Karpas-422 (cell line): ENCODE measurements at places on chromosomes 7 and 10. TPM values are rescaled to one million over a fixed set of nuclear protein-coding genes. Genes with fewer than 3 reads are reported as not detected.
A peak's percentile ranks its signal among the peaks of the same experiment; 100 is the strongest.

Gene FGFR2
- not detected in 2 replicates for total RNA-seq

DNA sequence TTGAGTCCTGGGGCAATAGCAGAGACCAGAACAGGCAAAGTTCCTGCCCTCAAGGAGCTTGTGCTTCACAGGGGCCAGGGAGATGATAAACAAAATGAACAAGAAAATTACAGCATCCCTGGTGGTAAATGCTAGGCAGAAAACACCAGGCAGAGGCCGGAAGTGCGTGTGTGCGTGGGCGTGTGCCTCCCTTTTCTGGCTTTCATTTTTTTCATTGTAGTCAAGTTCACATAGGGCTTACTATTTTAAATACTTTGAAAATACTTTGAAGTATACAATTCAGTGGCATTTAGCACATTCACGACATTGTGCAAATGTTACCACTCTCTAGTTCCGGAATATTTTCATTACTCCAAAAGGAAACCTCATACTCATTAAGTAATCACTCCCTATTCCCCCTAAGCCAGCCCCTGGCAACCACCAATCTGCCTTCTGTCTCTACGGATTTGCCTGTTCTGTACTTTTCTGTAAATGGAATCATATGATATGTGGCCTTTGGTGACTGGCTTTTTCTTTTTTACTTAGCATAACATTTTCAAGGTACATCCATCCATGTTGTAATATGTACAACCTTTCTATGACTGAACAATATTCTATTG lies 88.1 kb upstream of the PDCD4 start:
- no peaks in the 10 kb centered on the region for H3K36me3 ChIP-seq
- no peak for DNase-seq
- no peaks in the 10 kb centered on the region for H3K27me3 ChIP-seq
- H3K27ac ChIP-seq, result no peak overlapping the region

Gene GDF2
- not detected in 2 replicates for total RNA-seq

- no peak for DNase-seq
- no peaks in the 10 kb centered on the region for H3K36me3 ChIP-seq
- no peak overlapping the region for H3K27ac ChIP-seq
- peaks cover 19% of the 10 kb centered on the region for H3K4me1 ChIP-seq
- H3K4me3 ChIP-seq, result no peak overlapping the region
- no peaks in the 10 kb centered on the region for H3K27me3 ChIP-seq
Observed at GRCh38 chr10:22633106-22633505, 81.3 kb downstream of the PIP4K2A start.

DNA sequence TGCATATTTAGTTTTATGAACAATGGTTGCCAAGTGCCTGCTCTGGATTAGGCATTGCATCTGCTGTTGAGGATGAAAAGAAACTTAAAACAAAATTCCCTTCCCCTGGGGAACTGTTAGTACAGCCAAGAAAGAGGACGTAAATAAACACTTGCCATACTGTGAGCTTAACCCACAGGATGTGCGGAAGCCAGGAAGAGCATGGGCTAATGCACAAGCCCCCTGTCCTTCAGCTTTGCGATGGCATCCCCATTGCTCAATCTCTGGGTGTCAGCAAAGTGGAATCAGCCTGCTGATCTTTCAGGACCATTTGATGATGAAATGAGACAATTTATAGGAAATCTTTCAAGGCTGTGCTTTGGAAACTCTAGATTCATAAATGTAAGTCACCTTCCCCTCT lies 399.9 kb upstream of the IGFBP3 start:
- no peak for DNase-seq
- H3K4me1 ChIP-seq, result no peaks in the 10 kb centered on the region
- H3K36me3 ChIP-seq, result no peaks in the 10 kb centered on the region
- H3K27ac ChIP-seq, result no peak overlapping the region
- no peak overlapping the region for H3K4me3 ChIP-seq
- H3K27me3 ChIP-seq, result no peaks in the 10 kb centered on the region

DNA sequence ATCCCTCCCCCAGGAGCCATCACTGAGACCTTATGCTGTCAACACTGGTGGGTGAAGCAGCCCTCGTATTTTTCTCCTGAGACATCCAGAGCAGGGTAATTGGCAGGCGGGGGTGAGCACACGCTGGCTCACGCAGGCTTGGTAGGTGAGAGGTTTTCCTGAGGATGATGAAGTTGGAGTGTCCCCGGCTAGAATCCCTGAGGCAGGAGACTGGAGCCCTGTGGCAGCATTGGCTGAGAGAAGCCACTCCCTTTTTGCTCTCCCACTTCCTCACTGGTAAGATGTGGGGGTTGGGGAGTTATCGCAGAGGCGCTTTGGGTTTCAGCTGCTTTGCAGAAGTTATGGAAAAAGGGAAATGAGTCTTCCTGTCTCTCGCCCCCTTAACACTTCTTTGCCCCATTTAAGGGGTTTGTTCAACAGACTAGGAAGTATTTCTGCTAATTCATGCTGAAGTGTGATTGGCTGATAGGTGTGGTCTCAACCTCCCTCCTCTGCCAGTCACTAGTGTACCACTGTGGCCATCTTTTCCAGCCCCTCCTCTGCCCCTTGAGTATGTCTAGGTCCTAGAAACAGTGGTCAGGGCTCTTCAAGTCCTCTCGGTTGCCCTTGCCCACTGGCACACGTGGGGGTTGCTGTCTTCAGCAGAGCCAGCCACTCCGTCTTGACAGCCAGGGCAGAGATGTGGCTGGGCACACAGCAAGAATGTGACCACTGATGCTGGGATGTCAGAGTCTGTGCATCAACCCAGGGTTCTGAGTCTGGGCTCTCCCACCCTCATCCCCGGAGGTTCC lies 5.7 kb downstream of the ARPC1B start:
- no peaks in the 10 kb centered on the region for H3K27me3 ChIP-seq
- H3K27ac ChIP-seq, result peak overlapping the region; percentile 87
- H3K4me3 ChIP-seq, result peak overlapping the region; percentile 56

- no peaks in the 10 kb centered on the region for H3K36me3 ChIP-seq
- DNase-seq, result peak; percentile 94
- no peaks in the 10 kb centered on the region for H3K4me1 ChIP-seq
- no peak overlapping the region for H3K4me3 ChIP-seq
- no peaks in the 10 kb centered on the region for H3K27me3 ChIP-seq
- no peak overlapping the region for H3K27ac ChIP-seq
Observed at GRCh38 chr10:5623081-5623748, 43.2 kb downstream of the ASB13 start.

GRCh38 chr10:12783293-12783692 lies 218.2 kb downstream of the CCDC3 start:
- H3K4me3 ChIP-seq, result no peak overlapping the region
- DNase-seq, result no peak
- H3K27ac ChIP-seq, result no peak overlapping the region
- H3K36me3 ChIP-seq, result no peaks in the 10 kb centered on the region
- H3K4me1 ChIP-seq, result no peaks in the 10 kb centered on the region
- H3K27me3 ChIP-seq, result no peaks in the 10 kb centered on the region

DNA sequence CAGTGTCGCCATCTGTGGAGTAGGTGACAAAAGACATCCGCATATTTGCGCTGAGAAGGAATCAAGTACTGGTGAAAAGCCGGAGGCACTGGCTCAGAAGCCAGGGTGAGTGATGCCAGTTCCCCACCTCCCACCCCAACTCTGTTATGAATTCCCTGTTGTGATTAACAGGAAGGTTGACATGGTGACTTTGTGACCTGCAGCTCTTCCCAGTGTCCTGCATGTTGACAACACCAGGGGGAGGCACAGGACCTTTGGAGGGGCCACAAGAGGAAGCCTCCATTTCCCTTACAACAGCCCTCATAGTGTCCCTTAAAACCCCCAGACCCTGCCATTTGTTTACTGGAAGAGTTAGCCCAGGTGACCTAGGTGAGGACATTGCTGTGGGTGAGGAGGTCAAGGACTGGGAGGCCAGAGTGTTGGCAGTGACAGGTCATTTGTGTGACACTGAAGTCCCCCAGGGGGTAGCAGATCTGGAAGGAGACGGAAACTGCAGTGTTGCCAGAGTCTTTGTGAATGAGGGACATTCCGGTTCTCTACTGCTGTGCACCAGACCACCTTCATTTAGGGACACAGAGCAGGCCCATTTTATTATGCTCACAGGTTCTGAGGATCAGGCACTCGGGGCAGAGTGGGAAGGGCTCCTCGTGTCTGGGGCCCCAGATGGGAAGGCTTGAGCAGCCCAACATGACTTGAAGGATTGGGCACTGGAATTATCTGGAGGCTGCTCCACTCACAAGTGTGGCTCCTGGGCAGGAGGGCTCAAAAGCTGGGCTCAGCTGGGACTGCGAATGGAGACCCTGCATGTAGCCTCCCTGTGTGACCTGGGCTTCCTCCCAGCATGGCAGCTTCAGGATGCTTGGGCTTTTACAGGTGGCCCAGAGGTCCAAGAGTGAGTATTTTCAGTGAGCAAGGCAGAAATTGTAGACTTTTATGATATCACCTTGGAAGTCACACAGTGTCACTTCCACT lies 13.0 kb upstream of the ANTXRL start:
- no peak overlapping the region for H3K27ac ChIP-seq
- H3K36me3 ChIP-seq, result no peaks in the 10 kb centered on the region
- DNase-seq, result peak; percentile 52
- no peaks in the 10 kb centered on the region for H3K4me1 ChIP-seq
- no peaks in the 10 kb centered on the region for H3K27me3 ChIP-seq

- H3K27me3 ChIP-seq, result no peaks in the 10 kb centered on the region
- H3K4me3 ChIP-seq, result no peak overlapping the region
- H3K36me3 ChIP-seq, result peaks cover 43% of the 10 kb centered on the region
- no peak overlapping the region for H3K27ac ChIP-seq
- DNase-seq, result no peak
Observed at GRCh38 chr7:128763541-128763940, 12.1 kb downstream of the OPN1SW start.

GRCh38 chr7:22268884-22269421 lies 88.0 kb downstream of the RAPGEF5 start:
- peaks cover 19% of the 10 kb centered on the region for H3K36me3 ChIP-seq
- peaks cover 7% of the 10 kb centered on the region; the same call in 1 of the 2 replicates for H3K4me1 ChIP-seq
- no peaks in the 10 kb centered on the region for H3K27me3 ChIP-seq
- H3K27ac ChIP-seq, result no peak overlapping the region

GRCh38 chr10:33216661-33217427 lies 117.6 kb downstream of the NRP1 start:
- no peak overlapping the region for H3K4me3 ChIP-seq
- no peak overlapping the region for H3K27ac ChIP-seq
- no peaks in the 10 kb centered on the region for H3K4me1 ChIP-seq
- DNase-seq, result no peak

GRCh38 chr10:99329304-99329553 lies at the start of gene CNNM1:
Gene CNNM1 (plus strand): TSS chr10:99329356. CDS start chr10:99329388, 32 bp downstream.
- H3K4me1 ChIP-seq, result no peaks in the 10 kb centered on the region
- no peaks in the 10 kb centered on the region for H3K36me3 ChIP-seq
- no peak within 1 kb of the TSS for H3K4me3 ChIP-seq
- no peaks in the 10 kb centered on the region for H3K27me3 ChIP-seq

Gene FAM24B
- total RNA-seq, result 11.6 and 16.3 TPM in 2 replicates

Gene SPDYE11
- total RNA-seq, result not detected in 2 replicates

DNA sequence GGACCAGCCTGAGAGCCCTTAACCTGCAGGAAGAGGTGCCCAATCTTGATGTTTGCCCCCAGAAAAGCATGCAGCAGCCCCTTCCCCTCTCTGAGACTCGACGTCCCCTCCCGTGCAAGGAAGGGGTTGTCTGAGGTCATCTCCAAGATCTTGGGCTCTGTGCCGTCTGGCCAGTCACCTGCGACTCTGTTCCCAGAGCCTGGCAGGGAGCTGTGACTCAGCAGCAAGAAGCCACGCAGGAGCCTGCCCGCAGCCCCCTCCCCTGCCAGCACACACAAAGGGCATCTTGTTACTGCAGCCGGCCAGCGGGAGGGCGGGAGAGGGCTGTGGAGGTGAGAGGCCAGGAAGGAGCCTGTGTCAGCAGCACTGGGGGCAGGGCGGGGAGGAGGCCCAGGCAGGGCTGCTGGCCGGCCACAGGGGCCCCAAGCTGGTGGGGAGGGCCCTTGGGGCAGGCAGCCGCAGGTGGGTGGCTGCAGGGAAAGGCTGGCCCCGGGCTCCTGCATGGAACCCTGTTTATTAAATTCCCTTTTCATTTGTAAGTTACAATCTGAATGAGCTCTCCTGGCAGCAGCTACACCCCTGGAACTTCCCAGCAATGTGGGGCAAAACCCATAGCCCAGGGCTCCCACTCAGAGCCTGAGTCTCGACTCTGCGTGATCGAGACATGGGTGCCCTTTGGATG lies 103.7 kb upstream of the ZMIZ1 start:
- no peak for DNase-seq
- no peak overlapping the region for H3K4me3 ChIP-seq
- no peak overlapping the region for H3K27ac ChIP-seq
- peaks cover 8% of the 10 kb centered on the region for H3K4me1 ChIP-seq
- no peaks in the 10 kb centered on the region for H3K36me3 ChIP-seq
- H3K27me3 ChIP-seq, result no peaks in the 10 kb centered on the region

Gene ZNF365
- total RNA-seq, result not detected in 2 replicates

GRCh38 chr7:90119178-90119971 lies 34.9 kb upstream of the STEAP1 start:
- no peak for DNase-seq
- H3K36me3 ChIP-seq, result no peaks in the 10 kb centered on the region
- no peaks in the 10 kb centered on the region for H3K27me3 ChIP-seq
- no peaks in the 10 kb centered on the region for H3K4me1 ChIP-seq
- no peak overlapping the region for H3K4me3 ChIP-seq

Gene ALOX5
- total RNA-seq, result 480 and 661 TPM in 2 replicates

DNA sequence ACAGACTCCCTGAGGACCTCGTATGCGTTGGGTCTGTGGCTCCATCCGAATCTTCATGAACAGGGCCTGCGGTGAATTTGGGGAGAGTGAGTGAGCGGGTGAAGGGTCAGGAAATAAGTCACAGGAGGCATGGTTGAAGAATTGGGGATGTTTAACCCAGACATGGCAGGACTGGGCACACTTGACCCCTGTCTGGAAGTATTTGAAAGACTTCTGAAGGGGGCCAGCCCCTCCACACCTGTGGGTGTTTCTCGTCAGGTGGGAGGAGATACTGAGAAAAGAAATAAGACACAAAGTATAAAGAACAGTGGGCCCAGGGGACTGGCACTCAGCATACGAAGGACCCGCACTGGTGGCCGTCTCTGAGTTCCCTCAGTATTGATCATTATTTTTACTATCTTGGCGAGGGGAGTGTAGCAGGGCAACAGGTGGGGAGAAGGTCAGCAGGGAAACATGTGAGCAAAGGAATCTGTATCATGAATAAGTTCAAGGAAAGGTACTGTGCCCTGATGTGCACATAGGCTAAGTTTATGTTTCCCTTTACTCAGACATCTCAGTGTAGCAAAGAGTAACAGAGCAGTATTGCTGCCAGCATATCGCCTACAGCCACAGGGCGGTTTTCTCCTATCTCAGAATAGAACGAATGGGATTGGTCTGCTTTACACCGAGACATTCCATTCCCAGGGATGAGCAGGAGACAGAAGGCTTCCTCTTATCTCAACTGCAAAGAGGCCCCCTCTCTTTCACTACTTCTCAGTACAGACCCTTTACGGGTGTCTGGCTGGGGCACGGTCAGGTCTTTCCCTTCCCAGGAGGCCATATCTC lies 38.2 kb upstream of the PFKFB3 start:
- peak; percentile 53 for DNase-seq
- no peaks in the 10 kb centered on the region for H3K27me3 ChIP-seq
- H3K27ac ChIP-seq, result peak overlapping the region; percentile 77

DNA sequence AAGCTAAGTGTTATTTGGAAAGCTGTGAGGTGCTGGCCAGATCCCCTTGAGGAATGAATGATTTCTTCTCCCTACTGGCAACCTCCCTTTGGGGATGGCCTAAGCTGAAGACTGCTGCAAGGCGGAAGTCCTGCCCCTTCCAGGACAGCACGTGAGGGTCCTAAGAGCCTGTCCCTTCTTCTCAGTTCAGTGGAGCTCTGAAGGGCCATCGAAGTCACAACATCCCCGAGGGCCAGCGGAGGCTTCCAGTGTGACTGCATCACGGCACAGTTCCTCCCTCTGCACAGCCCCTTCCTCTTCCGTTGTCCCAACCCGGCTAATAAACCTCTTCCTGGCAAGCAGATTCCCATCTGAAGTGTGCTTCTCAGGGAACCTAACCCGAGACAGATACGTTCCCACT lies 43.7 kb downstream of the RNF32 start:
- DNase-seq, result no peak
- no peak overlapping the region for H3K4me3 ChIP-seq
- H3K36me3 ChIP-seq, result peaks cover 25% of the 10 kb centered on the region; the same call in 1 of the 2 replicates
- H3K27ac ChIP-seq, result no peak overlapping the region
